Neural crest cell (in vitro differentiated cells): ENCODE measurements at places on chromosomes 6 and 20. TPM values are rescaled to one million over a fixed set of nuclear protein-coding genes. Genes with fewer than 3 reads are reported as not detected.

The PBOV1 gene
- not detected in 2 replicates for total RNA-seq

The NOX3 gene
- not detected in 2 replicates for total RNA-seq

The EYS gene
- 0.40 and 0.48 TPM in 2 replicates for total RNA-seq

The CST2 gene
- not detected in 2 replicates for total RNA-seq

The SLC22A2 gene
- not detected in 2 replicates for total RNA-seq

The C6orf89 gene
- 29.0 and 32.3 TPM in 2 replicates for total RNA-seq

The MAS1L gene
- not detected in 2 replicates for total RNA-seq

The CRNKL1 gene
- total RNA-seq: 24.0 and 25.8 TPM in 2 replicates

The RUNX2 gene
- 0.14 and 0.16 TPM in 2 replicates for total RNA-seq

GRCh38 chr6:16576451-16577368, 184.6 kb downstream of the ATXN1 start:
- no peak for DNase-seq

- no peak for DNase-seq
Measured at GRCh38 chr20:4225745-4226144, 210.4 kb upstream of the RNF24 start.

GRCh38 chr6:136890986-136891385, 31.1 kb upstream of the SLC35D3 start:
- no peak for DNase-seq

GRCh38 chr6:25942561-25943147, 12.2 kb upstream of the SLC17A2 start:
- no peak for DNase-seq

- DNase-seq: no peak
Measured at GRCh38 chr6:42968126-42968701, 7.7 kb downstream of the GNMT start.

DNA sequence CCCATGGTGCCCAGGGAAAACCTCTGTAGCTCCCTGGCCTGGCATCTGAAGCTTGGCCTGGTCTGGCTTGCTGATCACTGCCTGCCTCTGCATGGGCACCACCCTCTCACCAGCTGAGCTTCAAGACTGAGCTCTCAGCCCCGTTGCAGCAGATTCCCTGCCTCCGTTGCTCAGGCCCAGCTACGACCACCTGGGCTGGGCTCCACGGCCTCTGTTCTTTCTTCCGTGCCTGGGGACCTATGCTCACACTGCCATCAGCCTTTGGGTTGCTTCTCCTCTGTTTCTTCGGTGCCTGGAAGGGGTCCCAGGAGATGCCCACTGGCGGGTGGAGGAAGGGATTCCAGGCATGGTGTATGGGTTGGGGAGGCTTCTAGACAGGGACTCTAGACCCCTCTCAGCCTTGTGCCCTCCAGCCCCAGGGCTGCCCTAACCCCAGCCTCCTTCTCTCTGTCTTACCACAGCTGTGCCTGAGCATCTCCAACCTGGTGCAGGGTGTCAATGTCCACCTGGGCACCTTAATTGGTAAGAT, 9.1 kb downstream of the BPIFB2 start:
- DNase-seq: no peak

DNA sequence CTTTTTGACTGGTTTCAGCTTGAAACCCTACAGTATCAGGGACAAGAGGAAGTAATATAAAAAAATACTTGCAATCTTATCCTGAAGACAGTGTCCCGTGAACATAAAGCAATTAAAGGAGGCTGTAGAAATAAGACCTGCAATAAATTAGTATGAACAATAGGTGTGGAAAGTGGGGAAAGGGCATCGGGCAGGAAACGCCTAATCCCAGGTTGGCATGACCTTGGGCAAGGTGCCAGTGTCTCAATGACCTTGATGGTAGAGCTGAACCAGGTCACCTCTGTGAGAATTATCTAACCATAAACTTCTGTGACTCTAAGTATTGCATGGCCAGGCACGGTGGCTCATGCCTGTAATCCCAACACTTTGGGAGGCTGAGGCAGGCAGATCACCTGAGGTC, 115.2 kb downstream of the LY86 start:
- DNase-seq: no peak

- DNase-seq: no peak
Measured at GRCh38 chr6:56328728-56329090, 81.3 kb upstream of the COL21A1 start.

DNA sequence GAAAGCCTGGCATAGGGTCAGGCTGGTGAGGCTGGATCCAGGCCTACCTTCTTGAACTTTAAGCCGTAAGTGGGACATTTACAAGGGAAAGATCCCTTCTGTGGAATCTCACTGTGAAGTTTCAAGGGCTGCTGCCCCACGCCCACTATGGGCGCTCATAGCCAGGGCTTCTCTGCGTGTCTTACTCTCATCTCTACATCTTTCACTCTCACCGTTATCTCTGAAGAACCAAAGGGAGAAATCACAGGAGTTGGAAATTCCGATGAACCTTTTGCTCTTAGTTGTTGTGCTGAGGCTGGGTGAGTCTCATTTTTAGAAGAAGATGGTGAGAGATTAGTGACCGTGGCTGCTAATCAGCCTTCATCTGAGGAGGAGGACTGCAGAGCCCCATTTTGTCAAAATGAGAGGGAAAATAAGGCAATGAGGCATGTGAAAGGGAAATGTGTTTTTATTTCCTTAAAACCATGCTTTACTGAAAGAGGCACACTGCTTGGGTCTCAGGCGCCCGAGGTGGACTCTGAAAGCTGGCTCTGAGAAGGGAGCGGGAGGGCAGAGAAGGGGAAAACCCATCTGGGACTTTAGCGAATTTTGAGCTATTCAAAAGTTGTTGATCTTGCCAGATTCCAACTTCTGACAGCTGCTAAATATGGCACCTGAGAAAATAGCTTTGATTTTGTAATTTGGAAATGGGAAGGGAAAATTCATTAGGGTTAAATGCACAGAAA, 301.5 kb downstream of the CLIC5 start:
- no peak for DNase-seq

GRCh38 chr20:53750827-53751619, 157.4 kb upstream of the ZNF217 start:
- no peak for DNase-seq

GRCh38 chr6:138638604-138639003, 135.0 kb upstream of the CCDC28A start:
- no peak for DNase-seq

GRCh38 chr6:170124836-170125235, 166.0 kb downstream of the DLL1 start:
- no peak for DNase-seq

- no peak for DNase-seq
Measured at GRCh38 chr6:153108315-153108714, 22.8 kb downstream of the RGS17 start.

DNA sequence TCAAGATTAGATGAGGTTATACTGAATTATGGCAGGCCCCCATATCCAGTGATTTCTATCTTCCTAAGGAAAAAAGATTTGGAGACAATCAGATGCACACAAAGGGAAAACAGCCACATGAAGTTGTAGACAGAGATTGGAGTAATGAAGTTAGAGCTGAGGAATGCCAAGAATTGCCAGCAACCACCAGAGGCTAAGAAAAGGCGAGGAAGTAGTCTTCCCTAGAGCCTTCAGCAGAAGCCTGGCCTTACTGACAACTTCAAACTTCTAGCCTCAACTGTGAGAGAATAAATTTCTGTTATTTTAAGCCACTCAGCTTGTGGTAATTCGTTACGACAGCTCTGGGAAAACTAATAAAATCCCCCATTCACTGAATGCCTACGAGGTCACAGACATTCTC, 473.9 kb downstream of the COL12A1 start:
- DNase-seq: no peak

DNA sequence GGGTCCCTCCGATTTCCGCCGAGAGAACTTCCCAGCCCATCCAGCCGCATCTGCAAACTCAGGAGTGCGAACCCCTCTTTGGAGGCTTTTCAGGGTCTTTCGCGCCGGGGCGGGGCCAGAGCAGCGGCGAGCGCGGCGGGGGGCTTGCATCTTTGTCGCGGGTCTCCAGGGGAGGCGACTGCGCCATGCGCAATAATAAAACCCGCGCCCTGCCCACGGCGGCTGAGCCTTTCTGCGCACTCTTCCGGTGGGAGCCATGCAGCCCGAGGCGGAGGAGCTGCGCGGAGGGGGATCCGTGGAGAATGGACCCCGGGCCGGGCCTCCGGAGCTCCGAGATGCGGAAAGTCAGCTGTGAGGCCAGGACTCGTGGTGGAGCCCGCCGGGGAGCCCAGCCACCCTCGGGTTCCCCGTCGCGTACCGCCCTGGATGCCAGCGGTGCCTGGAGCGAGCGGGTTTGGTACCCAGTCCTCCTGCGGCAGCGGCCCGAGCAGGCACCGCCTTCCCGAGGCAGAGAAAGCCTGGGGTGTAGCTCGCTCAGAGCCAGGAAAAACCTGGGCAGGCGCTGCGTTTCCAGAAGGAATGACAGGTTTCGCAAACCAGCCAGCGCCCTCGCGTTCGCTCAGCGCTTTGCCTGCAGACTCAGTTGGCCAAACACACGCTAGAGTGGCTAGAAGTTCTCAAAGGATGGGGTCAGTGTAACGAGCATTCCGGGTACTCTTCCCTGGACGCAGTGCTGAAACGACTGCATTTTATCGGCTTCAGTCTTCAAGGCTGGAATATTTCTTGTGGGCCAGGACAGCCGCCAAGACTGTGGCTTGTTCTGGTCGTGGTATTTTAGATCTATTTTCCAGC, 1.2 kb downstream of the AKAP12 start:
- DNase-seq: peak; percentile 47

DNA sequence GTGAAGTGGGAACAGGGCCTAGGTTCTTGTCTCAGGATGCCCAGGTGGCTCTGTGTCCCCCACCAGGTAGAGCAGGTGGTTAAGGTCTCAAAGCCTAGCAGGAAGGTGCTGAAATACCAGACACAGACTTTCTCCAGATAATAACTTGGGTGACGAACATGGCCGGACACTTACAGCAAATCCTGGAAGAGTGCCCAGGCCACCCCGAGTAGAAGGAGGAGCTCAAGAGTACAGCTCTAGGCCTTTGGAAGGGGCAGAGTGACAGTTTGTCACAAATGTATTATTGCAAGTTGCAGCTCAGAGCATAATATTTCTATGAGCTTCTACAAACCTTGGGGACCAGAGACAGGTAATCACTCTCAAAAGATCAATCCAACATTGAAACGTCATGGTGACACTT, 251.6 kb upstream of the SOX4 start:
- no peak for DNase-seq

DNA sequence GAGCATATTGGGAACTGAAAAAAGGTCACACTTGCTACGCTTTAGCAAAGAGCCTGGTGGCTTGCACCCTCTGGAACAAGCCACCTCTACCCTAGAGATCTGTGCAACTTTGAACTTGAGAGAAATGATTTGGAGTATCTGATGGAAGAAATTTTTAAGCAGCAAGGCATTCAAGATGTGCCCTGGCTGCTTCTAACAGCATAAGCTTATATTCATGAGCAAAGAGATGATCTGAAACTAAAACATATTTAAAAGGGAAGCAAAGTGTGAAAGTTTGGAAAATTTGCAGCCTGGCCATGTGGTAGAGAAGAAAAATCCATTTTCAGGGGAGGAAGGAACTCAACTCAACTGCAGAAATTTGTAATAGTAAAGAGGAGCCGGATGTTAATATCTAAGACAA, 71.1 kb downstream of the NINL start:
- DNase-seq: no peak

DNA sequence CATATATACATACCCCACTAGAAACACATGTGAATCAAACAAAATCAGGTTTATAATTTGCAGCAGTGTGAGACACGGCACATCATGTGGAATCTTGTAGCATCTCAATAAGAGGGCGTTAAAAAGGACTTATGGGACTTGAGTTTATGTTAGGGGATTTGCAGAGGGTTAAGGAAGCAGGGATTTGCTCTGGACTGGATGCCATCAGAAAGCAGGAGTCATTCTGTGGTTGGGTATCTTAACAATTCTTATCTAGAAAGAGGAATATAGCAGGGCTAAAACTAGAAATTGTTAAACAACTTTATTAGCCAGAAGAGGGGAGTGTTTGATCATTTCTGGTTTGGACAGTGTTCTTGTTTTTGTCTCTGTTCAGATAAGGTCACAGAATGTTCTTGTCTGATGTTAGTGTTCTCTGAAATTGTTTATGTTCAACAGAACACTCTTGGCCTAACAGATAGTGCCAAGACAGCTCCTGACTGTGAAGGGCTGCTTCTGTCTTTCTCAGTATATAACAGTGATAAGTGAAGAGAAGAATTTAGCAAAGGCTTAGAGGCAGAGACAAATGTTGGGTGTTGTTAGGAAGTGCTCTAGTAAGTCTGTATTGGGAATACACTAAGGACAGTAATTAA, 39.2 kb downstream of the LIN28B start:
- DNase-seq: no peak

- no peak for DNase-seq
Measured at GRCh38 chr6:52570291-52570700, 6.6 kb downstream of the TRAM2 start.

- no peak for DNase-seq
Measured at GRCh38 chr6:15110726-15111354, 135.0 kb upstream of the JARID2 start.

DNA sequence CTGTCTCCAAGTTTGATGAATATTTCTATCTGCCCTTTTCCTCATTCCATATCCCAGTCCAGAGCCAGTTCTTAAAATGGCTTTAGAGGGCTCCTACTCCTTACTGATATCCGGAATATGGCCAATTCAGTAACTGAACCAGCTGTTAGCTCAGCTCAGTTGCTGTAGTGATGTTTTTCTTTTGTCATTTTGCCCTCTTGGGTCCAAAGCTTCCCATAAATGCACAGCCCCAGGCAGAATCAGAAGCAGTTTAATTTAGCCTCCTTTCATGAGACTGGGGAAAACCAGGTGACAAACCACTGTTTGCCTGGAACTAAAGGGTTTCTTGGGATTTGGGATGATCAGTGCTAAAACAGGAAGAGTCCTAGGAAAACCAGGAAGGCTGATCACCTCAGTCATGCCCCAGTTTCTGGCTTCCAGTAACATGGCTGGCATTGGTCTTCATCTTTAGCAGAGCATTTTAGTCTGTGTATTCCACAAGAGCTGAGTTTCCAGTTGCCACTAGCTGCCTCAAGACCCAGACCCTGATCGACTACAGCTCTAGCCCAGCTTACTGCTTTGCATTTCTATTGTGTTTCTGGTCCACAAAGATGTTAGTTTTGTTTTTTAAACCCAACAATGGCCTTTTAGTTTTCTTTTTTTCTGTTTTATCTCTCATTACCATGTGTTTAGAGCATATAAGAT, 40.6 kb upstream of the REV3L start:
- DNase-seq: no peak

GRCh38 chr6:22042706-22043105, 254.1 kb downstream of the PRL start:
- DNase-seq: no peak

GRCh38 chr20:16216227-16216913, 356.9 kb downstream of the KIF16B start:
- no peak for DNase-seq

- no peak for DNase-seq
Measured at GRCh38 chr20:53736757-53737395, 143.2 kb upstream of the ZNF217 start.

DNA sequence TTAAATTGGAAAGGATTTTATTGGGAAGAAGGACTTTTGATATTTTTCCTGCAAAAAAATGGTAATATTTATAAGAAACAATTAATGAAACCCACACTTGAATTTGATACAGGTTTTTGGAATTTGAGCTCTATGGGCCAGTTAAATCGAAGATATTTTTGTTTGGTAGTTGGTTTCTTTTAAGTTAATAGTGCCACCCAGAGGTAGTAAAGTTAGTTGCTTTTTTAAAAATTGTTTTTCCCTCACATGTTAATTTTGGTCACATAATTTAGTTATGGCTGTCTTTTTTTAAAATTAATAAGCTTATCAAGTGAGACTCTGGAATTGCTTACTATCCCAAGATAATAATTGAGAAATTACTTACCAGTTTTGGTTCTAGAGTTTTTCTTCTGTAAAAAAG, 7.1 kb downstream of the PRIM2 start:
- no peak for DNase-seq

- DNase-seq: no peak
Measured at GRCh38 chr20:1660246-1660645, 2.7 kb upstream of the SIRPG start.

- DNase-seq: no peak
Measured at GRCh38 chr6:47027315-47027714, 14.8 kb downstream of the ADGRF1 start.
